PC-3 (cell line): ENCODE measurements at places on chromosomes 5 and 9. TPM values are rescaled to one million over a fixed set of nuclear protein-coding genes. Genes with fewer than 3 reads are reported as not detected.

F12 gene
- 31.0 and 36.8 TPM in 2 replicates for total RNA-seq

DNA sequence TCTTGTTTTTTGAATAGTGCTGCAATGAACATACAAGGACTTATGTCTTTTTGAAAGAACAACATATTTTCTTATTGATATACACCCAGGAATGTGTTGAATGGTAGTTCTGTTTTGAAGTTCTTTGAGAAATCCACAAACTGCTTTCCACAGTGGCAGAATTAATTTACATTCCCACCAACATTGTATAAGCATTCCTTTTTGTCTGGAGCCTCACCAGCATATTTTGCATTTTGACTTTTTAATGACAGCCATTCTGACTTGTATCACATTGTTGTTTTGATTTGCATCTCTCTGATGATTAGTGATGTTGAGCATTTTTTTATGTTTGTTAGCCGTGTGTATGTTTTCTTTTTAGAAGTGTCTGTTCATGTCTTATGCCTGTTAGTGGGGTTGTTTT lies 524.9 kb downstream of the SEMA5A start:
- DNase-seq: no peak

GRCh38 chr5:17114715-17115599 lies 102.5 kb upstream of the BASP1 start:
- peak; percentile 29 for DNase-seq

DNA sequence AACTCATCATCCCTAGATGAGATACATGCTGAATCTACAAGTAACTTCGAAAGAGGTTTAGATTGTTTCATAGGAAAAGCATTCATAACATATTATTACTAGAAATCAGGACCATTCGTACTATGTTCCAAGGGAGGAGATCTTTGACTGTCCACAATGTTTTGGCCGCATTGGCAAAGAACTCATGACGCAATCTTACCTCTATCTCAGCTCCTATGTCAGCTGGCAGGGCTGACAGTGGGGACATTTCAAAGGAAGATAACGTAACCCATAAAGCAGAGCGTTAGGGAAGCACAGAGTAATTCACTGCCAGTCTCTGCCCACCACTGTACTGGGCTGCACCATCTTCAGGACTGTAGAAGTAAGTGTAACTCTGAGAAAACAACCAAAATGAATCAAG lies 69.7 kb downstream of the EFNA5 start:
- no peak for DNase-seq

GRCh38 chr5:2574155-2574554 lies 177.3 kb downstream of the IRX2 start:
- no peak for DNase-seq

PHYHD1 gene
- total RNA-seq: 1.6 TPM in 1 of 2 replicates, not detected in the other

DNA sequence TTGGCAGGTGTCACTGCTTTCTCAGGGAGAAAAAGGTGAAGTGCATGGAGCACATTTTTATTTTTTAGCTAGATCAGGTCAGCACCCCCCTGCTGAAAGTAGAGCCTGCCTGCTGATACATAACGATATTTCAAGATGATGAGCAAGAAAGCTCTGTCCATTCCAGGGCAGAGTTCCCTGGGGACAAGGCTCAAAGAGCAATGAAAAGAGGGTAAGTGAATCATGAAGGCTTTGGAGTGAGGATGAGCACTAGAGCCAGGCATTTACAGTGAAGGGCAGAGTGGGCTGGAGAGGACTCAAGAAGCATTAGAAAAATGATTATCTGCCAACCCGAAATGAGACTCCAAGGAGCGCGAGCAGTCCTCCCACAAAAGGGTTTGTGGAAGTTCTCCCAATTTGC lies 345.7 kb downstream of the TLE4 start:
- DNase-seq: no peak

DNA sequence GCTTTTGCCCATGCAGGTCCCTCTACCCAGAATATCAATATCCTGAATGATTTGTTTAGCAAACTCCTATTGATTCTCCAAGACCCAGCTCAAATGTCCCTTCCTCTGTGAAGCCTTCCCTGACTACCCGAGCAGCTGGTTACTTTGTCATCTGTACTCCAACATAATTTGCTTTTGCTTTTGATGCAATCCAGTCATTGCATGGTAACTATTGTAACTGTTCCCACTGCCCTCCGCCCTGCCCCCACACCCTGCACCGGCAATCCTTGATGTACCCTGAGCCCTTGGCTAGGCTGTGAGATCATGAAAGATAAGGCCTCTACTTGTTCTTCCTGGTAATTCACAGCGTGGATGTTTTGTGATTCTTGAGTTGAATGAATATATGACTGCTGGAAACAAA lies 119.9 kb upstream of the BOD1 start:
- DNase-seq: no peak

DNA sequence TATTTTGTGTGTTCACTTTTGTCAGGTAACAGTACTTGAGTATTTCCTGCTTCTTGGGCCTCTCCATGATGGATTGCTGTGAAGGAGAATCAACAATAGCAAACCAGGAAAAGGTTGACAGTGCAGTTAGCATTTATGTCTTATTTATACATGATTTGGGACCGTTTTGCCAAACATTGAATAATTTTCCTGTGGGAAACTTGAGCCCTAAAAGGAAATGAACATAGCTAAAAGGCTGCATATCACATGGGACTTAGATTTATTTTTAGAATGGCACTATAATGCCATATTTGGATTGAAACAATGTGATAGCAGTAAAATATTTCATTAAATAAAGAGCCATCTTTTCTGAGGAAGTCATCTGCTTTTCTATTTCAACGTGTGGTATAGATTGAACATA lies 15.3 kb downstream of the GPR21 start:
- no peak for DNase-seq

TMEM215 gene
- total RNA-seq: not detected in 2 replicates
